ENCODE measurements at places on chromosomes 1 and 21.

DNA sequence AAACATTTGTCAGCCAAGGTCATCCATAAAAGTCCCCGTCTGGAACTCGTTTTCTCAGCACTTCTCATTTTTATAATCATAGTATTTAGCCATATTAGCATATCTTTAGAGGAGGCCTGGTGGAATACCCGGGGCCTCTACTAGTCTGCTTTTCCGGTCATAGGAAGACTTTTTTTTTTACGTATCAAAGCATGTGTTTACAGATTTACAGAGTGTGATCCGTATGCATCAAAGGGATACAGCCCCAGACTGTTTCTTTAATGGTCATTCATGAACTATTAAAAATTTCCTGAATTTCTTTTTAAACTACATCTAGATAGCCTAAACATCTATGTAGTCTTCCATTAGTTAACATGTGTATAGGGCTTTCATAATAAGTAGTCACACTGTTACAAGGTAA is 23.5 kb upstream of the DEGS1 start:
- DNase-seq: no peak

DNA sequence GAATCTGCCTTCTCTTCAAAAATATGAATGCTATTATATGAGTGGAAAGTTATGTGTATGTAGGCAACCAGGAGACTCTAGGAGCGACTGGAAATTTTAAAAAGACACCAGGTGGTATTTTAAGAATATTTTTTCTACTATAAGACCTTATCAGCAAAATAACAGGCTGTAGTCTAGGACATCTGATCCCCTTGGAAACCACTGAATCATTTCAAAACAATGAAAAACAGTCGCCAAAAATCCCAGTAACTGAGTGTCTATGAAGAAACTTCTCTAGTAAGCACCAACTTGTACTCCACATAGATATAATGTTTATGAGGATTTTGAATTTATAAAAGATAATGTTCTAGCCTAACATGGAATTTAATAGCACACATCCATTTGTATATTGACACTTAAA is 358.5 kb downstream of the GPATCH2 start:
- DNase-seq: no peak

- DNase-seq: peak; percentile 18
Measured at GRCh38 chr1:247054992-247055415, 23.6 kb downstream of the ZNF670 start.

DNA sequence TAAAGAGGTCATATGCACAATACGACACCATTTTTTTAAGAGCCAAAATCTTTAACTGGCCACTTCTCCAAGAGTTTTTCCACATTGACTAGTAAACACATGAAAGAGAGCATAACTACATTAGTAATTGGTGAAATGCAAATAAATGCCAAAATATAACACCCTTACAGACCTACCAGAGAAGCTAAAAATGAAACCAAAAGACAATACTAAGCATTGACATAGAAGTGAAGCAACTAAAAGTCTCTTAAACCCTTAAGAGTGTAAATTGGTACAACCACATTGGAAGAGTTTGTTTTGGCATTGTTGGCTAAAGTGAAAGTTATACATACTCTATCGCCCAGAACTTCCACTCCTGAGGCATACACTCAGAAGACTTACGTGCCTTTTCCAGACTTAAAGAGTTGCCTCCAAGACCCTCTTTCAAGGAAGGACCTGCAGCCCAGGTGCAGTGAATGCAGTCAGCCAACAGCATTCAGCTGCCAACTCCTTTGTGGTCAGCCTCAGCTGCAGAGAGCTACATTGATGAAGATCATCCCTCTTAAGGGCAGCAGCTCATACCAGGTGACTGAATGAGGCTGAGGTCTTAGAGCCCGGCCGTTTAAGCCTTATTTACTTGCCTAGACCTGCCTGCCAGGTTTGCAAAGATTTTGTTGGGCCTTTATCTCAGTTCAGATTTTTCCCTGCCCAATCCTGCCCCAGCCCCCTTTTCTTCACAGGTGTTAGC is 839.1 kb upstream of the ADGRL2 start:
- DNase-seq: no peak

DNA sequence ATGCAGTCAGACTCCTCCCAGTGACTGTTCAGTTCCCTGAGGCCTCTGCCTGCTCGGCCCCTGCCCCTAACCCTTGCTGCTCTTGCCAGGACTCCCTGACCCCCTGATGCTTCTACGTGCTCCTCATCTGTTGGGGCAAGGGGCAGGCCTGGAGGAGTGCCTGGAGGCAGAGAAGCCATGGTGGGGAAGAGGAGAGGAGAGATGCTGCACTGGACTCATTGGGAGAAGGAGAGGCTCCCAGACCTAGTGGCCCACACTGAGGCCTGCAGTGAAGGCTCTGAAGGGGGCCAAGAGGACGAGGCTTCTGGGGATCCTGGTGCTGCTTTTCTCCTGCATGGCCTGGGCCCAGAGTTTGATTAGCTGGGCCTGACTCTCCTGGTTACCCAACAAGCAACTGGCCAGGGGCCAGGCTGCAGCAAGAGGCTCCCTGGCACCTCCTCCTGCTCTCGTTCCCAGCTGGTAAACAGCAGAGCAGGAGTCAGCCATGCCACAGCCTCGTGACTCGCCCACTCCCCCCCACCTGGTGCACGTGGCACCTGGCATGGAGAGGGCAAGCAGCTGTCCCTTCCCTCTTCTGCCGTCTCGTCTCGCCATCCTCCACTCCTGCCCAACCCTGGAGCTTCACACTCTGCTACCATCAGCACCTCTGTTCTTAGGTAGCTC is 847 bp upstream of the RORC start:
- DNase-seq: peak; percentile 44

- DNase-seq: no peak
Measured at GRCh38 chr1:173117108-173117633, 66.4 kb upstream of the TNFSF18 start.

DNA sequence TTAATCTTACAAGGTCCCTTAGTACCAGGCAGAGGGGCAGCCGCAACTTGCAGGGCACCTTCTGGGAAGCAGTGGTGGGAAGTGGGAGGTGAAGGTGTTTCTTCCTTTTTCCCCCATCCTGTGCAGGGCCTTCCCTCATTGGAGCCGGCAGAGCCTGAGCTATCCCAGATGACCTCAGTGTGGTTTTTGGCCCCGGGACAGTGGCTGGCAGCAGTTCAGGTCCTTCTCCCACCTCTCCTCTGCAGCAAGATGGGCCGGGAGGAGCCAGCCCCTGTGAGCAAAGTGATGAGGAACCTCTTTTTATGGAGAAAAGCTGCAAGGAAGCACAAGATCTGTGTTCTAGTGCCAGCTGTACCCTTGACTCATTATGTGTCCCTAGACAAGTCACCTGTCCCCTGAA is 6.8 kb downstream of the PFKFB2 start:
- DNase-seq: no peak

GRCh38 chr1:44261962-44262361 is 48.7 kb downstream of the DMAP1 start:
- DNase-seq: no peak

DNA sequence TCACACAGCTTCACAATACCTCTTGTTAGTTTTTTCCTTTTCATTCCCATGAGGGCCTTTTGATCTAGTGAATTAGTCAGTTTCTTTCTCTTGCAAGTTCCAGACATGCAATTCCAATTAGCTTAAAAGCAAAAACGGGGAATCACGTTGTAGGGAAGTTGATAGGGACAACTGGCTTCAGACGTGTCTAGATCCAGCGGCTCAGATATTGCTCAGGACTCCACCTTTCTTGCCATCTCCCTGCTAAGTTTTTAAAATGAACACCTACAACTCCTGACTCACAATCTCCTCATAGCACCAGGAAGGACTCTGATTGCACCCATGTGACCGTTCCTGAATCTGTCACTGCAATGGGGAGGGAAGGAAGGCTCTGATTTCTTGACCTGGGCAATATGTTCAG is 63.8 kb upstream of the ARHGAP29 start:
- no peak for DNase-seq

Measured in urothelium cell line (cell line).